ENCODE measurements at places on chromosomes 6 and 20. TPM values are rescaled to one million over a fixed set of nuclear protein-coding genes. Genes with fewer than 3 reads are reported as not detected.

- DNase-seq, result no peak
Observed at GRCh38 chr6:9982215-9982614, 432.7 kb downstream of the TFAP2A start.

Gene TMC2
- total RNA-seq, result not detected

Gene WFDC5
- total RNA-seq, result not detected

- no peak for DNase-seq
Observed at GRCh38 chr6:89640804-89641203, 2.3 kb upstream of the LYRM2 start.

- DNase-seq, result peak; percentile 58
Observed at GRCh38 chr6:158808442-158808833, 10.7 kb downstream of the EZR start.

Gene LPIN3
- total RNA-seq, result 8.9 TPM

- no peak for DNase-seq
Observed at GRCh38 chr6:47592131-47592840, 106.1 kb upstream of the ADGRF4 start.

- no peak for DNase-seq
Observed at GRCh38 chr6:113651920-113652319, 205.2 kb upstream of the MARCKS start.

DNA sequence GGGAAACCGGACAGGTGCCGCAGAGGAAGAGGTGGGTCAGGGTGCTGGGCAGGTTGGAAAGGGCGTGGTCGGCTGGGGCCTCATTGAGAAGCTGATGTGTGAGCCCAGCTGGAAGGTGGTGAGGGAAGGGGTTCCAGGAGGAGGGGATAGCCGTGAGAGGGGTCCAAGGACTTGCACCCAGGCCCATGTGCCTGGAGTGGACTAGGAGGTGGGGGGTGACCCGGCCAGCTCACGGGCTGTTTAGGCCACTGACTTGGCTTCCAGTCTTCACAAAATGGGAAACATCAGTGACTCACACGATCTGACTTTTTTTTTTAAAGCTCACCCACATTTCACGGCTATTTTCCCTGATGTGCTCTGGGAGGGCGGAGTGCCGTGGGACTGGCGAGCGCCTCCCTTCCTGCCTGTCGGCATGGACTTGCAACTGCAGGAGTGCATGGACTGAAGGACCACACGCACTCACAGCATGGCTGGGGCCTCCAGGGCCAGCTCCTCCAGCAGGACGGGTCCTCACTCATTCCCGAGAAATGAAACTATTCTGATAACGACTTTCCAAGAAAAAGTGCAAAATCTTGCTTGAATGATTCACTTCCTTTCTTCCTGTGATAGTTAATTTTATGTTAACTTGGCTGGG lies 13.5 kb upstream of the PDE10A start:
- peak; percentile 70 for DNase-seq

- no peak for DNase-seq
Observed at GRCh38 chr20:13392391-13392790, 171.3 kb downstream of the ISM1 start.

DNA sequence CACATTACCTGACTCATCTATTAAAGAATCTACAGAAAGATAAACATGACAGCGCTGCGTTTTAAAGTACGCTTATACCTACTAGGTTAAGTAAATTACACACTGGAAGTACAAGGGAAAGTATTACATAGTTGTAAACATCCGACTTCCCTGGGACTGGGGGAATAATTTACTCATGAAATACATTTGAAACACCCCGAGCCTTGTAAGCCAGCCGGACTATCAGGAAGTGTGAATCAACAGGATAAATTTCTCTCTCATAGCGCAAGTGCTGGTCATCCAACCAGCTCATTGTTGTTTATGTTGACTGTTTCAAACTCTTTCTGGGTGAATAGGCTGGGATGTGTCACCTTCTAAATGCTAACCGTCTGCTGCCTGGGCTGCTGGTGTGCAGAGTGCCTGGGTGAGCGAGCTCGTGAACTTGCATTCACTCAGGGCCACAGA lies 4.9 kb downstream of the BMP6 start:
- DNase-seq, result no peak

GRCh38 chr6:56796196-56796532 lies 153.5 kb upstream of the DST start:
- DNase-seq, result no peak

- DNase-seq, result no peak
Observed at GRCh38 chr6:43943781-43944250, 173.8 kb downstream of the VEGFA start.

GRCh38 chr6:111243095-111243494 lies 155.8 kb downstream of the SLC16A10 start:
- no peak for DNase-seq

GRCh38 chr6:4506223-4506622 lies 270.0 kb upstream of the CDYL start:
- DNase-seq, result no peak

- DNase-seq, result peak; percentile 99
Observed at GRCh38 chr20:31704225-31705119, 18.2 kb downstream of the BCL2L1 start.

DNA sequence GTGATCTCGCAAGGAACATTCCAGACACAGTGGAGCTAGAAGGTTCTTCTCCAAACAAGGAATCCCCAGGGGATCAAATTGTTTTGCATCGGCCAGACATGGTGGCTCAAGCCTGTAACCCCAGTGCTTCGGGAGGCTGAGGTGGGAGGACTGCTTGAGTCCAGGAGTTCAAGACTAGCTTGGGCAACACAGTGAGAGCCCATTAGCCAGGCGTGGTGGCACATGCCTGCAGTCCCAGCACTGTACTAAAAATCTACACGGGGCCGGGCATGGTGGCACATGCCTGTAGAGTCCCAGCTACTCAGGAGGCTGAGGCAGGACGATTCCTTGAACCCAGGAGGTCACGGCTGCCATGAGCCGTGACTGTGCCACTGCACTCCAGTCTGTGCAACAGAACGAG lies 15.3 kb downstream of the GMEB2 start:
- no peak for DNase-seq

Gene UBE2C
- total RNA-seq, result 289 TPM

GRCh38 chr6:159439651-159440050 lies 253.4 kb downstream of the SOD2 start:
- no peak for DNase-seq

DNA sequence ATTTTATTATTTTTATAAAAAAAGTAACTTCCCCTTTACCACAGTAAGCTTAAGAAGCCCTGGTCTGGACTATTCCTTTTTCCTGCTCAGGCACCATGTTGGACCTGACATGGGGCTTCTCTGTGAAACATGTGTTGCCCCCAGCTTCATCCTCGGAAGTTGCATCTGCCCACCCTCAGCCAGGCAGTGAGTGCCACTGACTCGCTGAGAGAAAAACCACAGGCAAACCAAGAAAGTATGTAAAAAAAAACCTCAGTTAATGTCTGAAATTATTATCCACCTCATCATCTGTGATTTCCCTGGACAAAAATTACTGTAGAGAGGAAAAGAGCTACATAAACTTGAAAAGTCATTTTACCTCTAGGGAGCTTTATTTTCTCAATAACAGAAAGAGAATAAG lies 109.9 kb upstream of the MCHR2 start:
- no peak for DNase-seq

Gene TBXT
- total RNA-seq, result not detected

DNA sequence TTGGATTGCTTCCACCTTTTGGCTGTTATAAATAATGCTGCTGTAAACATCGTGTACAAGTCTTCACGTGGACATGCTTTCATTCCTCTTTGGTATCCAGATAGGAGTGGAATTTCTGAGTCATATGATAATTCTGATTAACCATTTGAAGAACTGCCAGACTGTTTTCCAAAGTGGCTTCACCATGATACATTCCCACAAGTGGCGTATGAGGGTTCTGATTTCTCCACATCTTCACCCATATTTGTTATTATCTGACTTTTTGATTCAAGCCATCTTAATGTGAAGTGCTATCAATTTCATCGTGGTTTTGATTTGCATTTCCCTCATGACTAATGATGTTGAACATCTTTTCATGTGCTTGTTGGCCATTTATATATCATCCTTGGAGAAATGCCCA lies 2.9 kb upstream of the SNRPB start:
- DNase-seq, result no peak

DNA sequence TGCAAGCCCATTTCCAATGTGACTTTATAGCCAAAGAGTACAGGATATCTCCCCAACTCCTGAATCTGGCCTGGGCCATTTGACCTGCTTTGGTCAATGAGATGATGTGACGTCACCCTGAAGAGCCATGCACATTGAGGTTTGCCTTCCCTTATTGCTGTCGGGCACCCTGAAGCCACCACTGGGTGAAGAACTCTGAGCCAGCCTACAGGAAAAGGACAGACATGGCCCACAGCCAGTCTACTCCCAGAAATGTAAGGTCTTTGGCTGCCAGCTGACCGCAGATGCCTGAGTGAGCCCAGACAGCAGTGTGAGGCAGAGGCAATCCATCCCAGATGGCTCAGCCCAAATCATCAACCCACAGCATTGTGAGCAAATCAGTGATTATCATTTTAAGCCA lies 3.7 kb upstream of the SYNDIG1 start:
- no peak for DNase-seq

DNA sequence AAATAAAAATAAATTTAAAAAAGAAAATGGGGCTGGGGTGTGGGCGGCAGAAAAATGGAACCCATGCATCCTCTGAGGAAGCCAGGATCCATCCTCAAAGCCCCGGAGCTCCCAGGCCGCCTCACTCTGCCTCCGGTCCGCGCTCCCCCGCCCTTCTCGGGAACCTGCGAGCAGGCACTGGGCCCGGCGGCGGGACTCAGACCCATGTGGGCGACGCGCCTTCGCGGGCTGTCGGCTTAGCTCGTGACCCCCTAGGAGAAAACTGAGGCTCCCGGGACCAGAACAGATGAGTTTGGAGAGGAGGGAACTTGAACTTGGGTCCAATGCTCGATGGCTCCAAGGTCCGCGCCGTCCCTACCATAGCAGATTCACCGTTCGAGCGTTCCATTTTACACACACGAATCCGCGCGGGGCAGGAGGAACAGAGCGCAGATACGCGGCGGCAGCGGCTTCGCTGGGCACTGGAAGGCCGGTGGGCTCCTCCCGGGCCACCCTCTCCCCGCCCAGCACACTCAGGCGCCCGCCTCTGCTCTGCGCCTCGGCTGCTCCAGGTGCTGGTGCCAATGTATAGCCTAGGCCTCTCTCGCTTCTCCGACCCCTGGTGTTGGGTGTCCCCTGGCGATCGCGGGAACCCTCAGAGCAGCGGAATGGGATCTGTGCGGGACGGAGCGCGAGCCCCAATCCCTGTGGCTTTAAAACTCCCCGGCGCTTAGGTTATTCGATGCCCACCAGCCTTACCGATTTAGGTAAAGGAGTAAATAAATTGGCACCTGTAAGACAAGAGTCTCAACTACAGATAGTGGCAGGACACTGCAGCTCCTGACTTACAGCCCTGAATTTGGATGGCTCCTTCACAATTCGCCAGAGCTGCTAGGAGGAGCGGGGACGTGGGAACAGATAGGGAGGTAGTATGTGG lies 39.2 kb downstream of the DPPA5 start:
- no peak for DNase-seq

DNA sequence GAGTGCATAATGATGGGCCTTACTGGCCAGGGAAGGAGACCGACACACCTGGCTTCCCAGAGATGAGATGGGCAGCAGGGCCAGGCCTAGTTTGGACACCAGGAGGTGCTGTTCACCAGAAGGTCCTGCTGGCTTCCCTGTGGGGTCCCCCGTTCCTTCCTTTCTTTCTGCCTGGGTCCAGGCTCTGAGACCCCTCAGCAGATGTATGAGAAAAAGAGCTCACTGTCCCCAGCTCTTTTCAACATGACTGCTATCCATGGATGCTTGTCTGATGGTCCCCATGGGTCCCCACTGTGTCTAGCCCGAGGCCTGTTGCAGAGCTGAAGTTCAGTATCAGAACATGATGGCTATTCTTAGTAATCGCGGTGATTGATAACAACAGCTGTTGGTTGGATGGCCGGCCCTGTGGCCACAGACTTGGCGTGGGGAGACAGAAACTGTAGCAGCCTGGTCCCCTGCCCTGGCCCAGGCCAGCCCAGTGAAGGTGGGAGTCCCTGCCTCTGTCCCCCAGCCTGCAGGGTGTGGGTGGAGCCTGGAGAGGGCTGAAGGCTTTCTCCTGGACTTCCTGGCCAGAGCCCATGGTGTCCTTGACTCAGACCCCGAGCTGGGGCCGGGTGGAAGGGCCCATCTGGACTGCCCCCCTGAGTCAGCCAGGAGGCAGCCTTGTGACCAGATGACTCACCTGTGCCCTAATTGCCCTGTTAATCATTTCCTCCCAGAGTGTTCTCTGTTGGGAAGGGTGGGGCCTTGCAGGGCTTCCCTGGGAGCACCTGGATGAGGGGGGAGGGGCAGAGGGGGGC lies 9.9 kb upstream of the BAK1 start:
- DNase-seq, result peak; percentile 88

Gene UNC5CL
- 1.1 TPM for total RNA-seq

Data from HT-29 (cell line).